ENCODE measurements at places on chromosomes 5 and 9.

- no peak for DNase-seq
These were observed 553.3 kb downstream of the CCDC171 start for GRCh38 chr9:16106021-16106571.

DNA sequence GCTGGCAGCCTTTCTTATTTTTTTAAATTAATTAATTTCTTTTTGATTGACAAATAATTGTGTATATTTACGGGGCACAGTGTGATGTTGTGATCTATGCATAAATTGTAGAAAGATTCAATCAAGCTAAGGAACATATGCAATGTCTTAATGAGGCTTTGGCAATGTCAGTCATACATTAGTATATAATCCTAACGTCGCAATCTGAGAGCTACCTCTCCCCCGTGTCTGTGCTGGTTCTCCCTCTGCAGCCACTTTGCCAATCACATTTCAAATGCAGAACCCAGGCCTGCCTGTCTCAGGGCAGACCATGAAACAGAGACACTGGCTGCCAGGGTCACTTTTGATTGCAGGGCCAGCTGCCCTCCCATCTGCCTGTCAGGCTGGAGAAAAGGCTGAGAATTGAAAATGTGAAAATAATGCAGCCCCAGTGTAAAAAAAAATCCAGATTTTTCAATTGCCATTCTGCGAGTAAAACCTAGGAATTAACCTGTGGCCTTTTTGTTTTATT is 56.3 kb downstream of the SLC24A2 start:
- DNase-seq, result no peak

DNA sequence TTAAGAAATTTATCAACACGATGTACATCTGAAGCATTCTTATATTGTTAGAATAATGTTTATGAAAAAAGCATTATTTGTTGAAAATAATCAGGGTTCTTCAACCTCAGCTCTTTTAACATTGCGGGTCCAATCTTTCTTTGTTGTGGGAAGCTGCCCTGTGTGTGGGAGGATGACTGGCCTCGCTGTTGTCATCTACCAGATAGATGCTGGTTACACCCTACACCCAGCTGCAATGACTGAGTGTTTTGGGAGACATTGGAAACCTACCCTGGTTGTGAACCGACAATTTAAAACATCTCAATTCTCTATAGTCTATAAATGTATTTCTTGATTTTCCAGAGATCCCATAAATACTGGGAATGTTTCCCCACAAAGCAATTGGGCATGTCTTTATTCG is 794.2 kb upstream of the CDH10 start:
- no peak for DNase-seq

- no peak for DNase-seq
These were observed 158.4 kb downstream of the COL23A1 start for GRCh38 chr5:178431782-178432165.

GRCh38 chr5:164002628-164003027 is 497.2 kb downstream of the MAT2B start:
- no peak for DNase-seq
